Endothelial cell of umbilical vein (primary cell): ENCODE measurements at places on chromosomes 12 and 14.

GRCh38 chr12:45726603-45727300 is 2.8 kb upstream of the ARID2 start:
- no peaks in the 10 kb centered on the region for H3K27me3 ChIP-seq
- no peaks in the 10 kb centered on the region for H3K36me3 ChIP-seq
- H3K4me1 ChIP-seq = peaks cover 18% of the 10 kb centered on the region
- H3K27ac ChIP-seq = peak overlapping the region; percentile 87
- peak overlapping the region; percentile 73 for H3K4me3 ChIP-seq

GRCh38 chr12:50720085-50720484 is 43.8 kb upstream of the ATF1 start:
- H3K27me3 ChIP-seq = no peaks in the 10 kb centered on the region
- H3K4me3 ChIP-seq = no peak overlapping the region
- no peaks in the 10 kb centered on the region for H3K4me1 ChIP-seq
- no peak for DNase-seq
- H3K36me3 ChIP-seq = peaks cover 15% of the 10 kb centered on the region

GRCh38 chr12:92012691-92013090 is 133.0 kb downstream of the BTG1 start:
- H3K4me1 ChIP-seq = no peaks in the 10 kb centered on the region
- H3K27ac ChIP-seq = no peak overlapping the region
- no peaks in the 10 kb centered on the region for H3K36me3 ChIP-seq
- no peak for DNase-seq

DNA sequence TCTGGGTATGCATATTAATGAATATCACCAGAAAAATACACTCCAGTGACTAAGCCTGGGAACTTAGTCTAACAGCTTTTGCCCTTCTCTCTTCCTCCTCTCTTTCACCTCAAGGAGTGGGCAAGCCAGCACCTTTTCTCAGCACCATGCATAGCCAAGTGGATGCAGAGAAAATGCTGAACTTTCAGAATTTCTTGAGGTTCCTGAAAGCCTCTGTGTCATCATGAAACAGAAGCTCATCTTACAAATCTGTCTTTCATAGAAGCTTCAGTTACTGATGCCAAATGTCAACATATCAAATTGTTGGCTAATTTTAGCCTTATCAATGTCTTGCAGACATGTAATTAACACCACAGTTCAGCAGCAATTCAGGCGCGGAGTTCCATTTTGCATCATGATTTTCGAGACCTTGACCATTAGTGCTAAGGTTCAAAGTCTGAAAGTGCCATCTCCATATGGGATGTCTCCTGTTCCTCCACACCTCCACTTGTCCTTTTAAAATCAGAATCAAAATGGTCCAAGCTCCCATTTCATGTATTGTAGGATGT is 51.1 kb upstream of the RPH3A start:
- H3K4me3 ChIP-seq = no peak overlapping the region
- DNase-seq = no peak
- no peaks in the 10 kb centered on the region for H3K36me3 ChIP-seq
- H3K27me3 ChIP-seq = no peaks in the 10 kb centered on the region
- no peaks in the 10 kb centered on the region for H3K4me1 ChIP-seq

DNA sequence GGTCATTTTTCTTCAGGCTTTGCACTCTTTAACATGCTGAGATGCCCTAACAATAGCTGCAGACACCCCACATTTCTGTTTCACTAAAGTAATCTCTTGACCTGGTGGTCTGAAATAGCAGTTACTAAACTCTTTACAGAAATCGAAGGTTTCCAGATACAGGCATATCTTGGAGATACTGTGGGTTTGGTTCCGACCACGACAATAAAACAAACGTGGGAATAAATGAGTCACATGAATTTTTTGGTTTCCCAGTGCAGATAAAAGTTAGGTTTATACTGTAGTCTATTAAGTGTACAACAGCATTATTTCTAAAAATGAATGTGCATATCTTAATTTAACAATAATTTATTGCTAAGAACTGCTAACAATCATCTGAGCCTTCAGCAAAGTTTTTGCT is 208.7 kb downstream of the EGLN3 start:
- no peaks in the 10 kb centered on the region for H3K4me1 ChIP-seq
- no peak overlapping the region for H3K27ac ChIP-seq
- DNase-seq = no peak

DNA sequence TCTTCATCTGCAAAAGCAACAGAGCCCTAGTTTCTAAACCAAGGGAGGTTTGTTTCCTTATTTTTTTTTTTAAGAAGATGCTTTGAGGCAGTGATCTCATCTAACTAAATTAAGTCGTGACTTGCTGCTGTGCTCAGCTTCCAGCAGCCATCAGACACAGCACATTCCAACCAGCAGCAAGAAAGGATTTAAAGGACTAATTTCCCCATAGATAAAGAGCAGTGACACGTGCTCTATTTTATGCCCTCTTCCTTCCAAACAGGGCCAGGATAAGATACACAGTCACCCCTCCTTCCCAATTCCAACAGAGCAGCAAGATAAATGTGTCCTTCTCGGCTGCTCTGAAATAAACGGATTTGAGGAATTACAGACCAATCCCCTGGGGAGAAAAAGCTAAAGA is 81.7 kb downstream of the PRKAB1 start:
- no peak for DNase-seq
- H3K27me3 ChIP-seq = no peaks in the 10 kb centered on the region
- H3K4me1 ChIP-seq = no peaks in the 10 kb centered on the region
- H3K4me3 ChIP-seq = no peak overlapping the region

GRCh38 chr12:43676183-43676813 is 82.3 kb downstream of the PUS7L start:
- DNase-seq = peak; percentile 16
- H3K4me3 ChIP-seq = no peak overlapping the region
- H3K36me3 ChIP-seq = no peaks in the 10 kb centered on the region
- no peak overlapping the region for H3K27ac ChIP-seq

GRCh38 chr12:3305464-3305863 is 185.5 kb upstream of the PRMT8 start:
- no peak overlapping the region for H3K4me3 ChIP-seq
- H3K27ac ChIP-seq = no peak overlapping the region

DNA sequence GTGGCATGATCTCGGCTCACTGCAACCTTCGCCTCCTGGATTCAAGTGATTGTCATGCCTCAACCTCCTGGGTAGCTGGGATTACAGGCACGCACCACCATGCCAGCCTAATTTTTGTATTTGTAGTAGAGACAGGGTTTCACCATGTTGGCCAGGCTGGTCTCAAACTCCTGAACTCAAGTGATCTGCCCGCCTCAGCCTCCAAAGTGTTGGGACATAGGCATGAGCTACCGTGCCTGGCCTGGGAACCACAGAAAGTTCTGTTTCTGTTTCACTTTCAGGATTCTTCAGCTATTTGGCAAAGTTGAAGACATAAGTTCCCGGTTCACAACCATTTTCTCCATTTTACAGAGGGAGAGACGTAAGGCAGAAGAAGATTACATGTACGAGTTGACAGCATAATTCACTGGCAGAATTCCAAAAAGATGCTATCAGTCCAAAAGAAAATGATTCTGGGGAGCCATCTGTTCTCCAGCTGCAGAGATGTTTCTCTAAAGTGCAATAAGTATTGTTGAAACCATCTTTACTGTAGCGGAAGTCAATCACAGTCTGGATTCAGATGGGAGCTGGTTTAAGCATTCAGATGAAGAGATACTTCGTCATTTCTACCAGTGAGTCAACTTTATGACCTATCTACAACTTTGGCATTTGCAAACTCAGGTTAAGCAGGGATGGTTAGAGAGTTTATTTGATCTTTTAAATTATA is 8.1 kb upstream of the RNF34 start:
- H3K27ac ChIP-seq = no peak overlapping the region
- H3K4me3 ChIP-seq = no peak overlapping the region
- H3K27me3 ChIP-seq = no peaks in the 10 kb centered on the region
- DNase-seq = no peak
- peaks cover 6% of the 10 kb centered on the region for H3K4me1 ChIP-seq

DNA sequence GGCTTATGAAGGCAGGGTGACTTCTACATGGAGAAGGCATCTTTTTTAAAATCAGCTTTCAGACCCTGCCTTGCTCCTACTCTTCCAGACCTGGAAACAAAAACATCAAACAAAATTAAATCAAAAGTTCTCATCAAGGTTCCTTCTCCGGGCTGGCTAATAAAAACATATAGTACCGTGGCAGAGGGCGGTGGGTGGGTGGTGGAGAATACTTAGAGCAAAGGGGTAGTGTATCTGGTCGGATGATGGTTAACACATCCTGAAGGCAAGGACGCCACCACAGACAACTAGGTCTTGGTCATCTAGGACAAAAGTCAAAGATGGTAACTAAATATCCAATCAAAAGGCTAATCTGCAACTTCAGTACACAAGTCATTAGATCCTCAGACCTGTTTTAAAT is 1.8 kb downstream of the DAD1 start:
- no peak overlapping the region for H3K4me3 ChIP-seq
- no peak for DNase-seq
- H3K27ac ChIP-seq = peak overlapping the region; percentile 34

DNA sequence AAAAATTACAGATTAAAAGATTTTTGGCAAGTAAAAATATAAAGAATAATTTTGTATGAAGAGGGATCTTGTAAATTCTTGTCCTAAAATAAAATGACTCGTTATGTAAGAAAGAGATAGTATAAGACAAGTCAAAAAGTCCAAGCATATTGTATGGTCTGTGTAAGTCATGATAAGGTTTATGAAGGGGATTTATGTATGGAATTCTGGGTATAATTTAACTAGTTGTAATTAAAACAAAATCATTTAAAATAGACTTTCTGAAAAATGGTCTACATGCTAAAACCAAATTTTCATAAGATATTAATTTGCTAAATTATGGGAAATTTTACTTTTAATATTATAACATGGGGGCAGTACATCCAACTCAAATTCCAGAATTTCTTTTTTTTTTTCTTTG is 17.6 kb upstream of the PEX5 start:
- no peaks in the 10 kb centered on the region for H3K36me3 ChIP-seq
- no peaks in the 10 kb centered on the region for H3K4me1 ChIP-seq
- no peak overlapping the region for H3K4me3 ChIP-seq
- no peak overlapping the region for H3K27ac ChIP-seq
- DNase-seq = no peak

GRCh38 chr12:12249216-12250050 is 17.4 kb downstream of the LRP6 start:
- no peak overlapping the region for H3K4me3 ChIP-seq
- no peaks in the 10 kb centered on the region for H3K36me3 ChIP-seq
- no peaks in the 10 kb centered on the region for H3K27me3 ChIP-seq
- no peak overlapping the region for H3K27ac ChIP-seq

- no peaks in the 10 kb centered on the region for H3K4me1 ChIP-seq
- no peaks in the 10 kb centered on the region for H3K27me3 ChIP-seq
- no peak overlapping the region for H3K27ac ChIP-seq
- no peaks in the 10 kb centered on the region for H3K36me3 ChIP-seq
- no peak overlapping the region for H3K4me3 ChIP-seq
- DNase-seq = no peak
Observed at GRCh38 chr14:41986083-41986645, 379.5 kb downstream of the LRFN5 start.

DNA sequence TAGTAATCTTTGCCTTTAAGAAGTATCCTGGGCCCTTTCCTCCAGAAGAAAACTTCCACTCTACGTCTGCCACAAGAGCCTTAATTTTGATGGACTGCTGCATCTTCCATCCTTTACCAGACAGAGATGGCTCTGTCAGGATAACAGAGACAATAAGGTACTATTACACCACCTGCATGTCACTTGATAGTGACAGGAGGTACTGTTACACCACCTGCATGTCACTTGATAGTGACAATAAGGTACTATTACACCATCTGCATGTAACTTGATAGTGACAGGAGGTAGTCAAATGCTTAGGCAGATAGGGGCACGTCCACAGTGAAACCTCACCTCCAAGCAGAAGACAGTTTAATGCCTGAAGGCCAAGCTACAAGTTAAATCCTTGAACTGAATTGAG is 13.9 kb downstream of the OR6C74 start:
- DNase-seq = no peak
- H3K27me3 ChIP-seq = no peaks in the 10 kb centered on the region
- H3K4me1 ChIP-seq = no peaks in the 10 kb centered on the region
- H3K36me3 ChIP-seq = no peaks in the 10 kb centered on the region
- no peak overlapping the region for H3K27ac ChIP-seq

GRCh38 chr12:124506145-124506831 is 61.1 kb downstream of the NCOR2 start:
- peak overlapping the region; percentile 51 for H3K27ac ChIP-seq
- H3K4me1 ChIP-seq = peaks cover 25% of the 10 kb centered on the region
- no peaks in the 10 kb centered on the region for H3K36me3 ChIP-seq
- no peaks in the 10 kb centered on the region for H3K27me3 ChIP-seq
- peak; percentile 75 for DNase-seq

GRCh38 chr12:67352682-67353081 is 83.5 kb downstream of the CAND1 start:
- no peaks in the 10 kb centered on the region for H3K4me1 ChIP-seq
- no peak for DNase-seq
- H3K27ac ChIP-seq = no peak overlapping the region
- H3K36me3 ChIP-seq = no peaks in the 10 kb centered on the region

- H3K4me1 ChIP-seq = no peaks in the 10 kb centered on the region
- no peak overlapping the region for H3K27ac ChIP-seq
- no peaks in the 10 kb centered on the region for H3K27me3 ChIP-seq
- H3K4me3 ChIP-seq = no peak overlapping the region
- peak; percentile 12 for DNase-seq
Observed at GRCh38 chr14:92254786-92255185, 68.2 kb upstream of the SLC24A4 start.

- H3K4me3 ChIP-seq = peak within 1 kb of the TSS; percentile 35
- peaks cover 17% of the 10 kb centered on the region for H3K27me3 ChIP-seq
- peak; percentile 24 for DNase-seq
- no peaks in the 10 kb centered on the region for H3K36me3 ChIP-seq
- H3K27ac ChIP-seq = no peak within 1 kb of the TSS
Observed at GRCh38 chr12:51591016-51591901, at the start of gene SCN8A. TSS of gene SCN8A (plus strand) at chr12:51591233. CDS start at chr12:51662818, 71,585 bp downstream.

GRCh38 chr14:63134801-63135200 is 69.4 kb upstream of the RHOJ start:
- H3K36me3 ChIP-seq = no peaks in the 10 kb centered on the region
- no peaks in the 10 kb centered on the region for H3K27me3 ChIP-seq
- no peak overlapping the region for H3K27ac ChIP-seq
- peak; percentile 15 for DNase-seq
- H3K4me1 ChIP-seq = no peaks in the 10 kb centered on the region

GRCh38 chr12:127991485-127991884 is 275.5 kb upstream of the TMEM132C start:
- H3K4me3 ChIP-seq = no peak overlapping the region
- H3K27ac ChIP-seq = no peak overlapping the region
